ENCODE measurements at places on chromosomes 11 and 22. TPM values are rescaled to one million over a fixed set of nuclear protein-coding genes. Genes with fewer than 3 reads are reported as not detected.

Gene PLAAT4
- 68.3 TPM for total RNA-seq

Gene EMID1
- 4.7 TPM for total RNA-seq

Gene ZP1
- total RNA-seq = 1.6 TPM

Gene OVOL1
- 0.47 TPM for total RNA-seq

- no peaks in the 10 kb centered on the region for H3K36me3 ChIP-seq
- no peaks in the 10 kb centered on the region for H3K27me3 ChIP-seq
- no peak for DNase-seq
Measured at GRCh38 chr11:18071098-18071705, 25.1 kb upstream of the TPH1 start.
